Hindlimb muscle (tissue), 1 donor: ENCODE measurements at places on chromosomes 12 and 14. TPM values are rescaled to one million over a fixed set of nuclear protein-coding genes. Genes with fewer than 3 reads are reported as not detected.

Gene TAS2R9
- not detected for polyA plus RNA-seq

Gene ENO2
- polyA plus RNA-seq = 4.8 TPM

Gene DIO3
- 3.7 TPM for polyA plus RNA-seq

Gene MGAT4C
- polyA plus RNA-seq = 0.45 TPM

Gene PTGER2
- polyA plus RNA-seq = 1.1 TPM

Gene STYK1
- polyA plus RNA-seq = not detected

Gene LMNTD1
- polyA plus RNA-seq = not detected

Gene TMEM179
- 0.86 TPM for polyA plus RNA-seq

Gene CMA1
- polyA plus RNA-seq = not detected

Gene C1QL4
- polyA plus RNA-seq = not detected

Gene ZDHHC22
- polyA plus RNA-seq = 0.30 TPM

Gene KRT7
- 1.9 TPM for polyA plus RNA-seq

Gene ADGRD1
- polyA plus RNA-seq = 9.3 TPM

Gene NPAS3
- 3.8 TPM for polyA plus RNA-seq

Gene INSM2
- not detected for polyA plus RNA-seq

Gene HOXC4
- 21.4 TPM for polyA plus RNA-seq

Gene ANO2
- 3.9 TPM for polyA plus RNA-seq

Gene TNFRSF1A
- 86.3 TPM for polyA plus RNA-seq

Gene MANSC4
- polyA plus RNA-seq = not detected

Gene CCDC38
- polyA plus RNA-seq = not detected

Gene ABCC9
- polyA plus RNA-seq = 84.5 TPM

Gene KSR2
- not detected for polyA plus RNA-seq

Gene ART4
- 0.22 TPM for polyA plus RNA-seq
